Germinal center (tissue), 1 donor: ENCODE measurements at places on chromosomes 4 and X.
A peak's percentile ranks its signal among the peaks of the same experiment; 100 is the strongest.

DNA sequence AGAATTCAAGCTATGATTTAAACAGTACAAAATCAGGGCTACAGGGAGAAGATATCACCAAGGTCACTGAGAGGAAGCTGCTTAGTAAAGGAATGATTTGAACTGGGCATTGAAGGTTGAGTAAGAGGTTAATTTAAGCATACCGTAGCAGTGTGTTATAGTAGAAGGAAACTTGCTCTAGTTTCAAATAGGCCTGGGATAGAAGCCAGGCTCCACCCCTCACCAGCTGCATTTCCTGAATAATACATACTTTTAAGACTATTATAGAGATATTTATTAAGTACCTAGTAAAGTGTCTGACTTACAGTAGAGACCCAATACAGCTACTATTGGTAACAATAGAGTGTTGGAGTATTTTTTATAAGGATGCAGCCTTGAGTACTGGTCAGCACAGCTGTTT is 118.0 kb upstream of the GLRA2 start:
- no peak for DNase-seq

- no peak for DNase-seq
These were observed 31.4 kb upstream of the SETD7 start for GRCh38 chr4:139587446-139587845.

DNA sequence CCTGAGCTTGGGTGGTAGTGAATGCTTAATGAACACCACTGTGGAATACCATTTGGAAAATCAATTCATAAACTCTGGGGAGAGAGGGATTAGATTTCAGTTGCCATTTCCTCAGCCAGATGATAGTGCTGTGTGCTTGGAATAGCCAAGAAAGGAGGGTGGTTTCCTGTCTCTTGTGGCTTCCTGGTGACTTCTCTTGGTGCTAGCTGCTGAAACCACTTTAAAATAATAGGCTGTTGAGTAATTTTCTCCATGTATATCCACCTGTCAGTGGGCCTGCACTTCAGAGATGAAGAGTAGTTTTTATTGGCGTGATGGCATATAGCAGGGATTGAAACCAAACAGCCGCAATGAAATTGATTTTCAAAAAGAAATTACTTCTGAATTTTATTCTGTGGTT is 11.8 kb downstream of the EDA start:
- no peak for DNase-seq

GRCh38 chr4:131459430-131460101 is 1689.5 kb upstream of the PCDH10 start:
- no peak for DNase-seq

DNA sequence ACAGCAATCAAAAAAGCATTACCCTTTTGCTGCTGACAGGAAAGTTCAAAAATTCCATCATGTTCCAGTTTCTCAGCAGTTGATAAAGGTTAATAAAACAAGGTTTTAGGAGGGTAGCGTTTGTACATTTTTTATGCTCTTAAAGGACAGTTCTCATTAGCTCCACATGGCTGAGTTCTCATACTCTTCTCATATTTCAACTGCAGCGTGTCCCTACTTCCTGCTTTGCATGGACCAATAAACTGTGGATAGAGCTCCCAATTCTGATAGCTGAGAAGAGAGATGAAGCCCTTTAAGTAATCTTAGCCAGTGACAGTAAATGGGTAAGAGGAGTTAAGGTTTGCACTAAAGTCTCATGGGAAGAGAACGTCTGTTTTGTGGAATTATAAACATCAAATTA is 53.5 kb downstream of the SPANXA2 start:
- no peak for DNase-seq

DNA sequence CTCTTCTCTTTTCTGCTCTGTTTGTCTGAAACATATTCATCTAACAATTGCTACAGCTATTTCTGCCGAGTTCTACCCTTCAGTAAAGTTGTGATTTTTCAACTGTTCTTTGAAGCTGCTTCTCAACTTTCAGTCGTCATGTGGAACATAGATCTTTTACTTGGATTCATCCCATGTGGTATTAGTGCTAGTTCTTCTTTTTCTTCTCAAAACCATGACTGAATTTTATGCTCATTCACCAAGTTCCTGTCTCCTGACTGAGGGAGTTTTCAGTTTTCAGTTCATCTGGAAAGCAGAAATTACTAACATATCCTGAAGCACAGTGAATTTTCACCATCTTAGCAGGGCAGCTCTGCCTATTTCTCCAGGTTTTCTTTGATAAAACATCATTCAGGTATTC is 12.1 kb downstream of the ACSL4 start:
- DNase-seq = no peak

- no peak for DNase-seq
These were observed 636 bp upstream of the TIMM8A start for GRCh38 chrX:101349193-101349562.

- peak; percentile 28 for DNase-seq
These were observed 97.1 kb downstream of the MRPL1 start for GRCh38 chr4:77959566-77960338.

DNA sequence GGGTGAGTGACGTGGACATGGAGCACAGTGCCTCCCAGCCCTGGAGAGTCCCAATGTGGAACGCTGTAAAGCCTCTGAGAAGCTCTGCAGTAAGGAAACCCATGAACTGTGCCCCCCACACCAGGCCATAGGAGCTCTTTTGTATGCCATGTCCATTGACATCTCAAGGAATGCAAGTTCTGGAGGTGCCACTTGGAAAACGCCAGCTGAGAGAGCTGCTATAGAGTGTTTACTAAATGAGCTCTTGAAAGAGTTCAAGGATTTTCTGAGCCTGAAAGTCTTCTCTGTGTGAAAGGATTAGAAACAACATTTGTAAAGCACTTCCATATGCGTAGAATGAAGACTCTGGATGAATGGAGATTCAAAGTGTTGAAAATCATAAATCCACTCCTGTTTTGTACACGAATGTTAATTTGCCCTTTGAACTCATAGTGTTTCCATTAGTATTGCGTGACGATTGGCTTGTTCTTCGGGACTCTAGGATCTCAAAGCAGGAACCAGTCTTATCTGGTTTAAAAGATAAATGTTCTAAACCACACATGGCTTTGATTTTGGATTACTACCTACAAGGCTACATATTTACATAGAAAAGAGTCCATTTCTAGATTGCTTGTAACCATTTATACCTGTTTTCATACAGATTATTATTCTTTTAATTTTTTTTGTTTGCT is 41.8 kb upstream of the STOX2 start:
- DNase-seq = no peak

- no peak for DNase-seq
These were observed 53.0 kb upstream of the GABRA2 start for GRCh38 chr4:46442963-46443362.

DNA sequence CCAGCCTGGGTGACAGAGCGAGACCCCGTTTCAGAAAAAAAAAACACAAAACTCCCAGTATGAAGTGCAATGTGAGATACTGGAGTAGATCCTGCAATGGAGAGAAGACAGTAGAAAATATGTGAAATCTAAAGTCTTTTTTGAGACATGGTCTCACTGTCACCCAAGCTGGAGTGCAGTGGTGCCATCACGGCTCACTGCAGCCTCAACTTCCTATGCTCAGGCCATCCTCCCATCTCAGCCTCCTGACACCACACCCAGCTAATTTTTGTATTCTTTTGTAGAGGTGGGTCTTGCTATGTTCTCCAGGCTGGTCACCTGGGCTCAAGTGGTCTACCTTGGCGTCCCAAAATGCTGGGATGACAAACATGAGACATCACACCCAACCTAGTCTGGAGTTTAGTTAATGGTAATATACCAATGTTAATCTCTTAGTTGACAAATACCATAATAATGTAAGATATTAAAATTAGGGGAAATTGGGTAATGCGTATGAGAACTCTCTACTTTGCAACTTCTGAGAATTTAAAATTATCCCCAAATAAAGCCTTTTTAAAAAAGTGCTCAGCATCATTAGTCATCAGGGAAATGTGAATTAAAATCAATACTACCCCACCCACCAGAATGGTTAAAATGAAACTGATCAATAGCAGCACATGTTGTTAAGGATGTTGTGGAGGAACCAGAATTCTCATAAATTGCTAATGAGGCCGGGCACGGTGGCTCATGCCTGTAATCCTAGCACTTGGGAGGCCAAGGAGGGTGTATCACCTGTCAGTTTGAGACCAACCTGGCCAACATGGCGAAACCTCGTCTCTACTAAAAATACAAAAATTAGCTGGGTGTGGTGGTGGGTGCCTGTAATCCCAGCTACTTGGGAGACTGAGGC is 15.0 kb downstream of the RBMX start:
- no peak for DNase-seq

DNA sequence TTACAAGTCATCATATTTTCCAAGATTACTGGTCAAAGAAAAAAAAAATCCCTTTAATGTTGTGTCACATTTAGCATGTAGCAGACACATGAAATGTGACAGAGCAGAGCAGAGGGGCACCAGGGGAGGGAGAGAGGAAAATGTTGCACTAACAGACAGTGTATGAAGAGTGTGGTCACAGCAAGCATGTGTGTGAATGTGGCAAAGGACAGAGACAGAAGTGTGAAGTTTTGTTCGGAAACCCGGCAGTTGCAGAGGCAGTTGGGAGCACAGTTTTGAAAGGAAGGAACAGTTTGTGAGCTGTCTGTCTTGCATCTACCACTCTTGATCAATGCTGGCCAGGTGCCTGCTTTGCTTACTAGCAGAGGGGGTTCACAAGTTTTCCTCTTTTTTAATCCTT is 83.9 kb upstream of the MAP3K15 start:
- no peak for DNase-seq

GRCh38 chr4:52968241-52968640 is 106.1 kb downstream of the RASL11B start:
- DNase-seq = no peak

- no peak for DNase-seq
These were observed 64.4 kb downstream of the CXCL13 start for GRCh38 chr4:77669946-77670590.

- DNase-seq = no peak
These were observed 786 bp upstream of the MAGEH1 start for GRCh38 chrX:55451141-55451540.

DNA sequence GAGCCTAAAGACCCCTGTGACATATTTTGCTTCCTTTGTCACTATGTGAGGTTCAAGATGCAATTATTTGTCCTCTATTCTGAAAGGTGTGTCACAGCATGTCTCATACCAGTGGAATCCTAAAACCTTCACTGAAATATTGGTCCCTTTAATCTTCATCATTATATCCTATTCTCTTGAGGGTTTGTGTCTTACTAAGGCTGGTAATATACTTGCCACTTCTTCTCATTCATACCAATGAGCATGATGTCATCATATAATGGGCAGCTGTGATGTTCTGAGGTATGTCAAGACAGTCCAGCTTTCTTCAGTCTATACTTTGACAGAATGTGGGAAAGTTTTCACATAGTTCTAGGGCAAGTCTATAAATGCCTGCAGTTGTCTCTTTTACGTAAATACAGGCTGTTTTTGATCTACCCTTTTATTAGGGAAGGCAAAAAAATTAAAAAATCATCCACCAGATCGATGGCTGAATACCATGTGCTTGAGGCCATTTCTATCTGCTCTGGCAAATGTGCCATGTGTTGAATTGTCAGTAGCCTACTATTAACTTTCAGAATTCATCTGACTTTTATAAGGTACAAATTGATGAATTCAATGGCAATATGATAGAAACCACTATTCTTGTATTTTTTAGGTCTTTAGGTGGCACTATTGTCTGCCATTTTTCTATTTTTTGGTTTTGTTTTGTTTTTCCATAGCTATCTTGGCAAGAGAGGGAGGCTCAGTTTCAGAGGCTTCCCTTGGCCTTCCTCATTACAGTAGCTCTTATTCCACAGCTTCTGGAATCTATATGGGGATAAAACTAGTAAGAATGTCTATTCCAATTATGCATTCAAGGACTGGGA is 209.0 kb downstream of the PPARGC1A start:
- DNase-seq = no peak

DNA sequence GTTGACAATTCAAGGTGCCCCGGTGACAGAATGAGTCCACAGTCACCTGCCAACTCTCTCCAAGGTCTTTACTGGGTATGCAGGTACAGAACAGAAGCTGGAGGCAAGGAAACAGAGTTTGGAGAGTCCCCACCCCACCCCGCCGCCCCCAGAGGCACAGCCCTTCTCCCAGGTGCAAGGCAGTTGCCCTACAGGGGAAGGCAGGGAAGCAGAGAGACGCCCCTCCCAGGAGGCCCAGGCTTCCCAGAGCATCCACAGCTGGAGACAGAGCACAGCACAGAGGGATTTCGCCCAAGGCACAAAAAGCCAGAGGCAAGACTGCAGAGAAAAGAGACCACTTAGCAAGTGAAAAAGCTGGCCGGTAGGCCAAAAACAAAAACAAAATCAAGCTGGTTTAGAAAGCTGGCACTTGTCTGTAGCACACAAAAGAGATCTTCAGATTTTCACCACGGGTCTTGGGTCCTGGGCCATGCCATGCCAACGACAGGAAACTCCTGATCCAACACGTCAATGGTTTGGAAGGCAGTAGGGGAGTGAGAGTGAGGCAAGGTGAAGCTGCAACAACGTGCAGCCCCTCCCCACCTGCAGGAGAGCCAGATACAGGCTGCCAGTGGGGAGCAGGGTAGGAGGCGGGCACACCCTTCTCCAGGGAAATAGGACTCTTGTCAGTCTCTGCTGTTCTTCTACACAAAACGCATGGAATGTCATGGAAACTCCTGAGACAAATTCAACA is 113.3 kb downstream of the AFAP1 start:
- no peak for DNase-seq

GRCh38 chr4:47145630-47146029 is 114.3 kb downstream of the GABRB1 start:
- no peak for DNase-seq

DNA sequence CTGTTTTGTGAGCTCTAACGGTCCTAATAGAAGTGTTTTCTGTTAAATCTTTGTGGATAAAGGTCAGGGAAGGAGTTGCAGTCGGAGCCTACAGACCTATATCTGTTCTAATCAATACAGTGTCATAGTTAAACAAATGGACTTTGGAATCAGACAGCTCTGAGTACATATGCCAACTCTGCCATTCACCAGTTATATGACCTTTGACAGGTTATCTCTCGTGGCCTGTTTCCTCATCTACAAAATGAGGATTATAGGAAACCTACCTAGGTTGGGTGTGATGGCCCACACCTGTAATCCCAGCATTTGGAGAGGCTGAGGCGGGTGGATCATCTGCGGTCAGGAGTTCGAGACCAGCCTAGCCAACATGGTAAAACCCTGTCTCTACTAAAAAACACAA is 89.7 kb downstream of the MID1IP1 start:
- no peak for DNase-seq

GRCh38 chr4:58360354-58361133 is 1250.4 kb upstream of the IGFBP7 start:
- no peak for DNase-seq

DNA sequence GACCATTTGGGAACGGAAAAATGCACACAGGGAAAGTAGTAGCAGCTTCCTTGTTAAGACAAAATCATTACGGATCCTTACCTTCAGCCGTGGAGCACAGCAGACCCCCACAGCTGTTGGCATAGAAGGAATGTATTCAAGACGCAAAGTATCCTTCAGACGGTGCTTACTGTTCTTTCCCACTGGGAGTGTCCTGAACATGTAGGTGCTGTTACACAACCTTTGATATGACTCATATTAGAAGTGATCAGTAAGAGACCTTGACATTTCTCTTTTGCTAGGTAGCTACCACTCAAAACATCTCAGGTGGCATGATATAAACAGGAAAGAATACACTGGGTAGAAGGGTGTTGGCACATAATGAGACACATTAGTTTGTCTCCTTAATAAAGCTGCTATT is 154.0 kb upstream of the FMR1 start:
- DNase-seq = no peak
